T-cell (primary cell): ENCODE measurements at places on chromosomes 4 and X.

GRCh38 chrX:38657562-38657961, 96.2 kb downstream of the TSPAN7 start:
- H3K36me3 ChIP-seq: no peaks in the 10 kb centered on the region
- H3K4me1 ChIP-seq: no peaks in the 10 kb centered on the region
- H3K27me3 ChIP-seq: no peaks in the 10 kb centered on the region
- H3K4me3 ChIP-seq: no peak overlapping the region

DNA sequence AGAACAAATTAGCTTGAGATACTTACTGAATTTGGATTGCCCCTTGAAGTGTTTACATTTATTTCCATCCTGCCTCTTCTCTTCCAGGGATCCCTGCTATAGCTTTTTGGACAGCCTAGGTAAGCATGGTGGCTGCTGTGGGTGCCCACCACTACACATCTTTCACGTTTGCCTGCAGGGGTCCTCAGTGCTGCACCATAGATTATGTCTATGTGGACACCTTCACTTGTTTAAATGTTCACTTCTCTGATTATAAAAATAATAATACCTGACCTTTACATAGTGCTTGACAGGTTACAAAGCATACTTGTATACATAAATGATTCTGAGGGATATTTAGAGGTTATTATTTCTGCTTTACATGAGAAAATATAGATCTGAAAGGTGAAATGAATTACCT, 67.9 kb upstream of the SLC4A4 start:
- peaks cover 16% of the 10 kb centered on the region for H3K4me1 ChIP-seq
- no peaks in the 10 kb centered on the region for H3K36me3 ChIP-seq
- DNase-seq: no peak
- H3K4me3 ChIP-seq: no peak overlapping the region
- H3K27ac ChIP-seq: no peak overlapping the region
- no peaks in the 10 kb centered on the region for H3K27me3 ChIP-seq

GRCh38 chrX:111010111-111010510, 85.9 kb upstream of the PAK3 start:
- H3K4me3 ChIP-seq: no peak overlapping the region
- no peaks in the 10 kb centered on the region for H3K4me1 ChIP-seq
- no peaks in the 10 kb centered on the region for H3K27me3 ChIP-seq
- DNase-seq: no peak
- H3K36me3 ChIP-seq: no peaks in the 10 kb centered on the region

GRCh38 chr4:26871611-26872010, 11.0 kb downstream of the STIM2 start:
- peaks cover 27% of the 10 kb centered on the region for H3K4me1 ChIP-seq
- H3K27ac ChIP-seq: no peak overlapping the region
- H3K27me3 ChIP-seq: no peaks in the 10 kb centered on the region
- no peak overlapping the region for H3K4me3 ChIP-seq
- no peak for DNase-seq

DNA sequence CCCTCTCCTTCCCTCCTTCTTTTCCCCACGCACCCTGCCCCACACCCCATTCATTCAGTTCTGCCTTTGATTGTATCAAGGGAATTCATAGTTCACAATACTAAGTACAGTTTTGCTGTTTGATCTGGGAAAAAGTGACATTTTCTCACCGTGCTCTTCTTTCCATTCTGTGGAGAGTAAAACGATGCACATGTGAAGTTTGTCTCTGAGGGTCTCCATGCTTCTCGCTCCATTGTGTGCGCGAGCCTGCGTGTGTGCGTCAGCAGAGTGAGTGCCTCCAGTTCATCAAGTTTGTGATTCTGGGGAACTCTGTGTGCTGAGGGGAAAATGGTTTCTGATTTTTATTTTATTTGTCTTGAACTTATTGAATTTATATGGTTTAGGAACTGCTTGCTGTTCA, 1.9 kb downstream of the STK26 start:
- no peak overlapping the region for H3K27ac ChIP-seq
- DNase-seq: no peak
- no peaks in the 10 kb centered on the region for H3K27me3 ChIP-seq
- no peaks in the 10 kb centered on the region for H3K36me3 ChIP-seq
- H3K4me1 ChIP-seq: peaks cover 10% of the 10 kb centered on the region

- H3K27ac ChIP-seq: no peak overlapping the region
- no peak overlapping the region for H3K4me3 ChIP-seq
- H3K4me1 ChIP-seq: peaks cover 2% of the 10 kb centered on the region
- no peaks in the 10 kb centered on the region for H3K27me3 ChIP-seq
- no peaks in the 10 kb centered on the region for H3K36me3 ChIP-seq
Measured at GRCh38 chr4:102324730-102325129, 20.6 kb downstream of the SLC39A8 start.

- H3K27me3 ChIP-seq: no peaks in the 10 kb centered on the region
- no peaks in the 10 kb centered on the region for H3K4me1 ChIP-seq
- no peak overlapping the region for H3K27ac ChIP-seq
- H3K4me3 ChIP-seq: no peak overlapping the region
Measured at GRCh38 chr4:38559374-38559773, 104.6 kb upstream of the KLF3 start.

- H3K27ac ChIP-seq: no peak overlapping the region
- DNase-seq: no peak
- H3K36me3 ChIP-seq: no peaks in the 10 kb centered on the region
- H3K27me3 ChIP-seq: no peaks in the 10 kb centered on the region
- H3K4me3 ChIP-seq: no peak overlapping the region
Measured at GRCh38 chrX:149069899-149070298, 435.2 kb downstream of the IDS start.

DNA sequence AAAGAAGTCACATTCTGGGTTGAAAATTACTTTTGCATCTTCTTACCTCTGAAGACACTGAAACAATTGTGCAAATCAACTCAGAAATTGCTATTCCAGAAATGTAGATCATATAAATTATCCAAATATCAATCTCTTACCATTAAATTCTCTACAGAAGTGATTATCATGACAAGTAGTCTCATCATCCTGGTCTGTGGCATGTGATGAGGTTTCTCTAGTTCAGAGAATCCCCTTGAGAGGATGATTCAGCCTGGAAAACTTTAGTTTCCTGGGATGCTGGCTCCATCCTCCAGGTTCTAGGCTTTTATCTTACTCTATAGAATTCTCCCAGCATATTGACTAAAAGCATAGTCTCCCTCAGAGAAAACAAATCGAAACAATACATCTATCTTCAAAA, 76.2 kb upstream of the S100G start:
- no peak for DNase-seq
- no peak overlapping the region for H3K27ac ChIP-seq
- no peaks in the 10 kb centered on the region for H3K36me3 ChIP-seq
- no peaks in the 10 kb centered on the region for H3K27me3 ChIP-seq
- H3K4me3 ChIP-seq: no peak overlapping the region

DNA sequence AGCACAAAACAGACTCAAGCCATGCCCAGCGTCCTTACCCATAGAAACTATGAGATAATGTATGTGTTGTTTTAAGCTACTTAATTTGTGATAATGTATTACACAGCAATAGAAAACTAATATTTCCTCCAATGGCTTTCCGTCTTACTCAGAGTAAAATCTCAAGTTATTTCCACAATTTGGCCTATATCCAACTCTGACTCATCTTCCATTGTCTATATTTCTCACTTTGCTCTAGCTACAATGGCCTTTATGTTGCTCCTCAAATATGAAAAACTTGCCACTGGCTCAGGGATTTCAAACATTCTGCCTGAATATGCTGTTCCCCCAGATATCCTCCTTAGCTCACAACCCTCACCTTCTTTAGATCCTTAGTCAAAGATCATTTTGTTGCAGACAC, 31.6 kb downstream of the IQCM start:
- H3K4me3 ChIP-seq: no peak overlapping the region
- DNase-seq: no peak
- no peak overlapping the region for H3K27ac ChIP-seq
- H3K27me3 ChIP-seq: no peaks in the 10 kb centered on the region
- no peaks in the 10 kb centered on the region for H3K36me3 ChIP-seq

DNA sequence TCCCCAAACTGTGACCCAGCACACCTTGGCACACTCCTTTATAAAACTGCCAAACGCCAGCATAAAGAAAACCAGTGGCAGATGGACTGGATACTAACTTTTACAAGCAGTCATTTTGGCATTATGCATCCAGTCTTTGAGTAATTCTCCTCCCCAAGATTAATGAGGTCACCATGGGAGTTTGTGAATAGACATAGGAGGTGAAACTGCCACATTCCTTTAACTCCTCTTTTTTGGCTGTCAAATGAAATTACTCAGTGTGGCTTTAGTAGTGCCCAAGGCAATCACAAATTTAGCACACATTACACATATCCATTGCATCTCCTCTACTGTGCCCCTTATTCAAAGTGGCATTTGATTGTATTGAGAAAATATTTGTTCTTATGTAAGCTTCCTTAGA, 315.3 kb upstream of the FGF13 start:
- H3K36me3 ChIP-seq: no peaks in the 10 kb centered on the region
- DNase-seq: no peak
- no peak overlapping the region for H3K27ac ChIP-seq
- no peaks in the 10 kb centered on the region for H3K27me3 ChIP-seq
- H3K4me1 ChIP-seq: no peaks in the 10 kb centered on the region

DNA sequence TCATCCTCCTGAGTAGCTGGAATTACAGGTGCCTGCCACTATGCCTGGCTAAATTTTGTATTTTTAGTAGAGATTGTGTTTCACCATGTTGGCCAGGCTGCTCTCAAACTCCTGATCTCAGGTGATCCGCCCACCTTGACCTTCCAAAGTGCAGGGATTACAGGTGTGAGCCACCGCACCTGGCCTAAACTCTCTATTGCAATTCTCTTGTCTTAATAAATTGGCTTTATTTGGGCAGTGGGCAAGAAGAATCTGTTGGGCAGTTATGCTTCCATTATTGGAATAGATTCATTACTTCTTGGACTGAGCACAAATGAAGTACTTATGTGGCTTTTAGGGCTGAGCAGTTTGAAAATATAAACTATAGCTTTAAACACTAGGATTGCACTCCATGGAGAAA, 8.2 kb upstream of the GPAT3 start:
- peaks cover 5% of the 10 kb centered on the region for H3K27me3 ChIP-seq
- DNase-seq: no peak
- no peaks in the 10 kb centered on the region for H3K36me3 ChIP-seq

DNA sequence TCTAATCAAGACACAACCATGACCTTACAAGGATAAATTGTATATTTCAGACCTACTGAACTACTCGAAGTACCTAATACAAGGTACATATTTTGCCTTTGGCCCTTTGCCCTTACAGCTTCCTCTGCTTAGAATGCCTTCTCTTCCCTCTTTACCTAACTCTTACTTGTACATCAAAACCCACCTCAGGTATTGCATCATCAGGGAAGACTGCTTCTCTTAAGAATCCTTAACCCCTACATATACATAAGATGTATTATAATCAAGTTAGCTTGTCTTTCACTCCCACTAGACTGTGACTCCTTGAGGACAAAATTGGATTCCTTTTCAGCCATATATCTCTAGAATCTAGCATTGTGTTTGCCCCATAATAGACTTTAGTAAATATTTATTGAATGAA, 101.7 kb upstream of the STIM2 start:
- no peak overlapping the region for H3K4me3 ChIP-seq
- no peaks in the 10 kb centered on the region for H3K36me3 ChIP-seq
- no peaks in the 10 kb centered on the region for H3K4me1 ChIP-seq
- H3K27ac ChIP-seq: no peak overlapping the region
- no peaks in the 10 kb centered on the region for H3K27me3 ChIP-seq

GRCh38 chrX:13646154-13646549, 6.8 kb upstream of the TCEANC start:
- no peaks in the 10 kb centered on the region for H3K27me3 ChIP-seq
- no peak overlapping the region for H3K4me3 ChIP-seq
- H3K36me3 ChIP-seq: no peaks in the 10 kb centered on the region
- no peaks in the 10 kb centered on the region for H3K4me1 ChIP-seq
